Activated CD4-positive, alpha-beta T cell treated with anti-CD3 and anti-CD28 coated beads, Interleukin-2, amount 50 U/mL, for 48 hours (primary cell): ENCODE measurements at places on chromosomes 2 and 18.

- DNase-seq: peak; percentile 56
These were observed 78.3 kb downstream of the MBP start for GRCh38 chr18:77054288-77054605.

GRCh38 chr2:128354161-128354560 is 35.5 kb upstream of the HS6ST1 start:
- DNase-seq: no peak

- no peak for DNase-seq
These were observed 5.6 kb downstream of the DSC1 start for GRCh38 chr18:31156821-31157763.

DNA sequence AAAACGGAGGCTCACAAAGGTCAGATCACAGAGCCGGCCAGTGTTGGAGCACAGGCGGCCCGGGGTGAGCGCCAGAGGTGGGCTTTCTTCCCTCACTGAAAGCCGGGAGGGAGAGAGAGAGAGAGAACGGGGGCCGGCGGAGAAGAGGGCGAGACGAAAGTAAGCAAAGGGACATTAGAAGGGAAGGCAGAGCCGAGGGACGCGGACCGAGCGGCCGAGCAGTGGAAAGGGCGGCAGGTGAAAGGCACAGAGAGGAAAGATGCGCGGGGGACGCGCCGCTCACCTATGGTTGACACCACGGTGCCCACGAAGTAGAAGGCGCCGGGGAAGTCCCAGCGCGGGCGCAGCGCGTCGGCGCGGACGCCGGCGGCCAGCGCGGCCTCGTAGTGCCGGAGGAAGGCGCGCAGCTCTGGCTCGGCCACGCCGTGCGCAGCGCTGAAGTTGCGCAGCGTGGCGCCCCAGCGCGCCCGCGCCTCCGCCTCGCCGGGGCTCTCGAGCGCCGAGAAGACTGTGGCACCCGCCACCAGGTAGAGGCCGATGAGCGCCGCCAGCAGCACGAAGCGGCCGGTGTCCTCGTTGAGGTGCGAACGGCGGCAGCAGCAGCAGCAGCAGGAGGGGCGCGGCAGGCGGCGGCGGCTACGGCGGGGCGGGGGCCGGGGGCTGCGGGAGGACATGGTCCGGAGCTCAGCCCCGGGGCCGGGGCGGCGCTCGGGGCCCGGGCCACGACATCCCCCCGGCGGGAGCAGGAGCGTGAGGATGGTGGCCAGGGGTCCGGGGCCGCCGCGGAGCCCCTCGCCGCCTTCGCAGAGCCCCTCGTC is 166.9 kb downstream of the MSH2 start:
- peak; percentile 9 for DNase-seq

- DNase-seq: no peak
These were observed 94.5 kb downstream of the SNTG2 start for GRCh38 chr2:1045109-1045508.

- no peak for DNase-seq
These were observed 141.2 kb upstream of the CTAGE1 start for GRCh38 chr18:22558945-22559385.

DNA sequence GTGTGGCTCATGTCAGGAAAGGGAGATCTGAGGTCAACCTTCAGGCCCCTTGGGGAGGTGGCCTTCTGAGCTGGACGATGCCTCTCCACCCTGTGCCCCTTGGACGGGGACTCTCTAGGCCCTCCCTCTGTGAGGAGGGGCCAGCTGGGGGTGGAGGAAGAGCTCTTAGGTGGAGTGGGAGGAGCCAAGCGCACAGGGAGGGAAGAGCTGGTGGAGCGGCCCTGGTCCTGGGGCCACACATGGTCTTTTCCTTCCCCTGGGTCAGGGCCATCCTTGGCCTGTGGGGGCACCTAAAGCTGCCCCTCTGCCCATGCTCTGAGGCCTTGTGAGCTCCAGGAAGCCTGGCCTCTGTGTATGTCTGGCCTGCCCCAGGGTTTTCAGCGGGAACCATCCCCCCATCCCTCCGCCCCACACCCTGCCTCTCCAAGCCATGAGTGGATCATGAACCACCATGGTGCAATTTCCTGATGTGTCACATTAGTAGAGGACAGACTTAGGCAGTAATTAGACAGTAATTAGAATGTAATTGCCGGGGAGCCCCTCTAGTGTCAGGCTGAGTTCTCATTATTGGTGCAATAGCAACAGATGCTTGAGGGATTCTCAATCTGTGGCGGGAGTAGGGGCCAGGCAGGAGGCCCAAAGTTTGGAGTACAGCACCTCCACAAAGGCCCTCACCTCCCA is 63.0 kb downstream of the GLI2 start:
- DNase-seq: no peak

GRCh38 chr18:24208270-24209035 is 69.6 kb downstream of the CABYR start:
- no peak for DNase-seq
